ENCODE measurements at places on chromosomes 3 and 15. TPM values are rescaled to one million over a fixed set of nuclear protein-coding genes. Genes with fewer than 3 reads are reported as not detected.

The TF gene
- total RNA-seq: 0.91 TPM

The FAM81A gene
- 10.7 TPM for total RNA-seq

The C2CD4B gene
- total RNA-seq: 0.32 TPM

The ATP13A5 gene
- total RNA-seq: not detected

The FBXW12 gene
- not detected for total RNA-seq

The GOLGA8R gene
- 0.16 TPM for total RNA-seq

The FANCD2OS gene
- not detected for total RNA-seq

The PLA2G4E gene
- 0.03 TPM for total RNA-seq

The STARD5 gene
- 1.8 TPM for total RNA-seq

The LOXL1 gene
- total RNA-seq: 1.2 TPM

The ADAMTS7 gene
- 11.0 TPM for total RNA-seq

The SLC12A1 gene
- total RNA-seq: not detected

The EAF2 gene
- 1.6 TPM for total RNA-seq

The SLC22A14 gene
- total RNA-seq: 0.05 TPM

The ONECUT1 gene
- 0.24 TPM for total RNA-seq

The SAMMSON gene
- total RNA-seq: not detected

The TUSC2 gene
- total RNA-seq: 23.4 TPM

The MCTP2 gene
- total RNA-seq: not detected

The PPP1R14D gene
- total RNA-seq: not detected

The PTX3 gene
- total RNA-seq: 1.8 TPM

The ZNF619 gene
- total RNA-seq: 2.4 TPM

The OIP5 gene
- total RNA-seq: 13.0 TPM

The TLR9 gene
- total RNA-seq: 0.02 TPM

The TYRO3 gene
- total RNA-seq: 16.7 TPM

The ASB14 gene
- total RNA-seq: not detected

The CX3CR1 gene
- 0.07 TPM for total RNA-seq

The EOMES gene
- 0.63 TPM for total RNA-seq

The TMEM266 gene
- total RNA-seq: 0.25 TPM
